ENCODE measurements at places on chromosomes 7 and 10.

DNA sequence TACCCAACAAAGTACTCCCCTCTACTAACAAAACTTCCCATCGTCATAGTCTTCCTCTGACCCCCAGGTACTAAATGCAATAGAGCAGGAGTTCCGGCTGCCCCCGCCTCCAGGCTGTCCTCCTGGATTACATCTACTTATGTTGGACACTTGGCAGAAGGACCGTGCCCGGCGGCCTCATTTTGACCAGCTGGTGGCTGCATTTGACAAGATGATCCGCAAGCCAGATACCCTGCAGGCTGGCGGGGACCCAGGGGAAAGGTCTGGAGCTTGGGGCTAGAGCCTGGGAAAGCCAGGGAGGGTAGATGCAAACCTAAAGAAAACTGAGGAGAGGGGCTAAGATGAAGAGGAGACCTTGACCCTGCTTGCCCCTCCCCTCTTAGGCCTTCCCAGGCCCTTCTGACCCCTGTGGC, 15.3 kb downstream of the EPHB6 start:
- no peak for DNase-seq

DNA sequence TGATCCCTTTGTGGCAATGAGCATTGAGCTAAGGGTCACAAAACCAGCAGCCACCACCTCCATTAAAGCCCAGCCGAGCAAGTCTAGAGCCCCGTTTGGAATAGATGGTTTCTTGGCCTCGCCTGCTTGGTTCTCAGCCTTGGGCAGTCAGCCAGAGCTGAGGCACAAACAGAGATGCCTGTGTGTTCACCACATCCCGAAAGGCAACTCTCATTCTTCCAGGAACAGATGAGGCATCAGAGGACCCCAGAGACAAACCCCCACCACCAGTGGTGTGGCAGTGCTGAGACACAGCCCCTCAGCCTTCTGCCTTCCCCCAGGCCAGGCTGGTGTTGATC, 203.3 kb upstream of the ZMIZ1 start:
- DNase-seq = no peak

GRCh38 chr10:74306227-74306982, 155.4 kb downstream of the ADK start:
- DNase-seq = no peak

GRCh38 chr7:115496006-115496405, 534.6 kb downstream of the TFEC start:
- no peak for DNase-seq

- no peak for DNase-seq
These were observed 168.6 kb downstream of the REEP3 start for GRCh38 chr10:63689768-63690167.

- DNase-seq = no peak
These were observed 50.9 kb downstream of the ANKMY2 start for GRCh38 chr7:16594676-16595075.

- DNase-seq = no peak
These were observed 76.9 kb downstream of the MAPK8 start for GRCh38 chr10:48383393-48383792.

DNA sequence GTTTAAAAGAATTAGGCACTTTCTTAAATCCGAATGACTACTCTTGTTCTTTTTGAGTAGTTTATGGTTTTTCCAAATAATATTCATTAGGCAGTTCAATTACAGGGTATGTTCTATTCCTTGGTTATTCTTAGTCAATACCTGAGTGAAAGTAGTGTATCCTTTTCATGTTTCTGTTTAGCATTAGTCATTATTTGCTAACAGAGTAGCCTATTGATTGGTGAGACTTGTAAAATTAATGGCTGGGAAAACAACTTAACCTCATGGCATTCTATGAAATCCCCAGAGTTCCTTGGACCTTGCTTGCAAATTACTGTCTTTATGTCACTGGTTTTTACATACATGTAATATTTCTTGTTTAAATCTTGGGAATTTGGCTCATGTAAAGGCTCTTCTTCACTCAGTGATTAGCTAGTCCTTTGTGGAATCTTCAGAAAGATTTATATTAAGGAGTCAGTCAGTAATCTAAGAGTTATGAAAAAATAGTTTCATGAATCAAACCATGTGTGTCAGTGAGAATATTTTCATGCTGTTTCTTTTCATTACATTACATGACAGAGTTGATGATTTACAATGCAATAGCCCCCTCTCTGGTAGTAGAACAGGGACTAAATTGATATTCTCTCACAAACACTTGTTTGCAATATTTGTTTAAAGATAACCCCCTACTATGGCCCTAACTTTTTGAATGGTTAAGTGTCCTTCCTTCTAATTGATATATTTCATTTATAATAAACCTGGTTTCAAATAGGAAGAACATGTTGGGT, 81.5 kb upstream of the LRRTM3 start:
- DNase-seq = no peak

DNA sequence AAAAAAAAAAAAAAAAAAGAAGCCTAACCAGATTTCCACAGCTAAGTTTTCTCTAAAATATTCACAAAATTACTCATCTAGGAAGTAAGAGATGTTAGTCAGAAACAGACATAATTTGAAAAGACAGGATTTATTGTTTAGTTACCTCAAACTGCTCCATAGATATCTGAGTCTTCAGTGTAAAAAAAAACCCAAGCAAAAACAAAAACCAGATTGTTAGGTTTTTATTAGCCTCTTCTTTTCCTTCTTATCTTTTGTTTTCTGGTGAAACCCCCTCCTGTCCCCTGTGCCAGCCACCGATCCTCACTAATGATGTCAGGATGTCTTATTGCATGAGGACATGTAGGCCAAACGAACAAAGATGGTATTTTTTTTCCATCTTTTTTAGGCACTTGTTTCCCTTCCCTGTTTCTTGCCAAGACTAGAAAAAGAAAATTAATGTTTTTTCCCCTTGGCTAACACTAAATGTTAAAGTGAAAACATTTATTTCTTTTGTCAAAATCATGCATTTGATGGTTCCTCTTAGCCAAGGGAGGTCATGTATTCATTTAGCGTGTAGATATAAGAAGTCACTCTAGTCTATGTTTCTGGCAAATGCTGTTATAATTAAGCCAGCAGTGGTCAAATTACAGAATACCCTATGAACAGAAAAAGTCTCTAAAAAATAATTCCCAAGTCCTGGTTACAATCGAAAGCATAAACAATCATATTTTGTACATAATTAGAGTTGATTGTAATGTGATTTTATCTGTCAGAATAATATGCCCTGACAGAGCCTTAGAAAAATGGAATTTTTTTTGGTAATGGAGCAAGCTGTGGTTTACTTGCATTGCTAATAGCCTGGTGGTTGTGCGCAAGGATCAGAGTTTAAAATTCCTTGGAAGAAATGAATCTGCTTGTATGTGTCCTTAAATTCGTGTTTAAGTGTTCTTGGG, 702.4 kb upstream of the FZD8 start:
- no peak for DNase-seq

DNA sequence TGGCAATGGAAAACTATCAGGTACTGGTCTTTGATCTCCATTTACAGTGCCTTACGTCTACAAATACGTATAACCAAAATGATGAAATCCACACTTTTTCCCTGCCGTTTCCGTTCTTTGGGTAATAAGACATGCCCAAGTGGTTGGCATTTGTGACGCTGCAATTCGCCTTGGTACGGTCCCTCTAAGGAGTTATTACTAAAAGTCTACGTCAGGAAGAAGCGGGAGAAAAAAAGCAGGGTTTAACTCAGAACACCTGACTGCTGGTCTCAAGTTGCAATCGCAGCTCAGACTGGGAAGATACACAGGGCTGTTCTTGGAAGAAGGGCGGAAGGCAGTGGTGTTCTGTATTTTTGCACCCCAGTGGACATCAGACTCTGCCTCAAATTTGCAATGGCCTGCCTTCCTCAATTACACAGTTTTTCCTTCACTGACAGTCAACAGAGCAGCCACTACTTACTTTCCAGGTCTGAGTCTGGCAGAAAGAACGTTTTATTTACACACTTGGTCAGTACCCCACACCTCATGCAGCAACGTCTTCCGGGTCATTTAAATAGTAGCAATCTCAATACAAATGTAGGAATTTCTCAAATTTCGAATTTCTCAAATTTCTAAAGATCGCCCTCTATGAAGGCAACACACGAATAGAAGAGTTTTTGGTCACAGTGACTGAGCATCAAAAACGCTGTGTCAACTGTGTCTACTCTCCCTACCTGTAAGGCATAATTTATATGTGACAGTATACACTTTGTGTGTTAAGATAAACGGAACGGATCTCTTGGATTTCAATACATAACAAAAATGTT, 2.1 kb downstream of the BAIAP2L1 start:
- DNase-seq = no peak

GRCh38 chr7:31478721-31479120, 35.2 kb upstream of the ITPRID1 start:
- DNase-seq = no peak

- DNase-seq = no peak
These were observed 19.7 kb downstream of the SMURF1 start for GRCh38 chr7:99124236-99124635.

GRCh38 chr7:157575777-157576176, 239.0 kb downstream of the DNAJB6 start:
- DNase-seq = no peak
